ENCODE measurements at places on chromosomes 7 and 10.

DNA sequence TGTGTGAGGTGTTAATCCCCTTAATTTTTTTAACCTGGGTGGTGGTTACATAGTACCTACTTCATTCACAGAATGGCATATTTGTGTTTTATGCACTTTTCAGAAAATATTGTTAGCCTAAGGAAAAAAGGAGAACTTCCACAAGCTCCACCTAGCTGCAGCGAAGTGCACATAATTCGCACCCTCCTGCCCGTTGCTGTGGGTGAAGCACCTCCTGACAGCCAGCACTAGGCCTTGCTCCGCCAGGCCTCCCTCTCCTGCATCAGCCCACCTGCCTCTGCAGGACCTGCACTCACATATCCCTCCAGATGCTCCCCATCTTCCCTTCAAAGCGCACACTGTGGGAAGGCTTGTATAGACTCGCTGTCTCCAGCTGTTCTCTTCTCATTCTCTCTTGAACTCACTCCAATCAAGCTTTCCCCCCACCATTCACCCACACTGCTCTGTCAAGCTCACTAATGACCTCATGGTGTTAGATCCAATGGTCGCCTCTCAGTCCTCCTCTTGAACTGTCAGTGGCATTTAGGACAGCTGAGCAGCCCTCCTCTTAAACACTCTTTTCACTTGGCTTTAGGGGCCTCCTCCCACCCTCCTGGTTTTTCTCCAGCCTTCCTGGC lies 20.7 kb upstream of the GRID1 start:
- DNase-seq: no peak

- DNase-seq: no peak
Measured at GRCh38 chr10:22367471-22367870, 22.2 kb downstream of the SPAG6 start.

GRCh38 chr7:6148724-6149360 lies 117.7 kb downstream of the ANKRD61 start:
- no peak for DNase-seq

DNA sequence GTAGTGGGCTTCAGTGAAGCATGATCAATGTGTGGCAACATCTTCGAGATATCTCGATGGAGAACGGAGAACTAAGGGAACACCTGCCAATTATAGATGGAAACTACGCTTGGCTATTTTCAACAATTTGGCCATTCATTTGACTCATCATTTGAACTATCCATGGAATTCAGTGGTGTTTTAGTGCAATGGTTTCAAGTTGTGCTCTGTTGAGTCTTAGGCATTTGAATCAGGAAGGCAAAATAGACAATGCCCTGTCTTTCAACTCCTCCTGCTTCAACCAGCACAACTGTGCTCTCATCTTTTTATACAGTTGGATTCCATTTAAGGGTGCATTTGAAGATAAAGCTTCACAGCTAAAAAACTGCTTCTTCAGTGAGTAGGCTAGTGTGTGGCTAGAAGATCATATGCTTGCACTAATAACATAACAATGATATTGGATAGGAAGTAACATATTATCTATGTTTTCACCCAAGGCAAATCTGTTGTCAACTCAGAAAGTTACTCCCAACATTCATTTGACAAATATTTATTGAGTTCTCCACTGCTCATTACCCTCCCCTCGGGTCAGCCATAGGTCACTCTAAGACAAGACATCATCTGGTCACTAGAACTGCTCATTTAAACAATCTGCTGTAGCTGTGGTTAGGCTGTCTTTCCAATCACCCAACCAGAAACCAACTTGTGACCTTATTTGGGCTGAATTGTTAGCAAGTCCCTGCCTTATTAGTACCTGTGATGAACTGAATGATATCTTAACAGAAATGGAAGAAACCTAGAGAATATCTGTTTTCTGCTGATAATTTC lies 314.1 kb upstream of the SP4 start:
- DNase-seq: no peak

- no peak for DNase-seq
Measured at GRCh38 chr7:134315679-134316538, 821 bp downstream of the SLC35B4 start.

DNA sequence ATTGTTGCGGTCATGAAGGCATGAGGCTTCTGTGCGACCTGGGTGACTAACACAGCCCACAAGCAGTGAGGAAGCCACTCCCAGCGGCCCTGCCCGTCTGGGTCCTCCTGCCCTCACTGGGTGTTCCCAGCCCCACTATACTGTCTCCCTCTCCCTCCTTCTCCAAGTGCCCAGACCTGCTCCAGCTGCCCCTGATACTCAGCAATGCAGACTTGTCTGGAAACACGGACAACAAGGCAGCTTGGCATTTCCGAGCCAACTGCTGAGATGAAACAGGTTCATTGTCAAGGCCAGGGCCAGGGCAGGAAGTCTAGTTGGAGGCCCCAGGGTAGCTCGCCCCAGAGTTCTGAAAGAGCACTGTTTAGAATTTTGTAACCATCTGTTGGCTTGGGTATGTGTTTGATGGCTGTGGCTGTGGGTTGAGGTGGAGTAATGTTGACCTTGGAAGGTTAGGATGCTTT lies 95.7 kb downstream of the RBM20 start:
- peak; percentile 55 for DNase-seq

GRCh38 chr7:39637963-39638485 lies 14.7 kb downstream of the RALA start:
- DNase-seq: no peak

- no peak for DNase-seq
Measured at GRCh38 chr10:5478694-5479305, 20.6 kb downstream of the CALML5 start.

- no peak for DNase-seq
Measured at GRCh38 chr7:150954986-150955518, 23.1 kb downstream of the KCNH2 start.

DNA sequence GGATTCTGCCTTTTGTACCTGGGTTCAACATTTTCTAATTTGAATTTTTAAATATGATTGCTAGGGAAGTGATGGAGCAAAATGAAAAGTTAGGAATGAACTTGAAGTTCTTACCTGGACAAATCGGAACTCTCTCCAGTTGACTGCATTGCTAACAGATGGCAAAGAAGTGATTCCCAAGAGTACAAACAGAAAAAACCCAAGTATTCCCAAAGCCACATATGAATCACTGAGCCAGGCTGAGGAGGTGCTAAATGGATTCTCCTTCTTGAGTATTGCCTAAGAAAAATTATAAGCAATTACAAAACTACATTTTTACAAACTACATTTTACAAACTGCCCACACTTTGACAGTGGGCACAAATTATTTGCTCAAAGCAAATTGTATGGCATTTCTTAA lies 25.9 kb downstream of the STEAP4 start:
- no peak for DNase-seq

DNA sequence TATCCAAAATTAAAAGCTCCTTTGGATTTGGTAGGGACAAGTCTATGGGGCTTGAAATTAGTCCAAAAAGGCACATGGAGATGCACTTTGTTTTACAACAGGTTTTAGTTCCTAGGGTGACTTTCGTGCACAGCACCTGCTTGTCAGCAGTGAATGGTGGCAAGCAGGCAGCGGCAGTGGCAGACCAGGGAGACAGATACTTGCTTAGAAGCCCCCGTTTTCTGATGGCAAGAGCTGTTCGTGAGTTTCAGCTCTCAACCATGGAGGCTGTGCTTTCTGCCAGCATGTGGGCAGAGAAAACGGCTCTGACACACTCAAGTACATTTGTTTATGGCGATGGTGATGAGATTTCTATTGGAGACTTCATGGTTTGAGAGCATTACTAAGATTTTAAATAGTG lies 61.7 kb upstream of the SHH start:
- DNase-seq: no peak

GRCh38 chr7:132437730-132438129 lies 138.5 kb downstream of the PLXNA4 start:
- DNase-seq: no peak

DNA sequence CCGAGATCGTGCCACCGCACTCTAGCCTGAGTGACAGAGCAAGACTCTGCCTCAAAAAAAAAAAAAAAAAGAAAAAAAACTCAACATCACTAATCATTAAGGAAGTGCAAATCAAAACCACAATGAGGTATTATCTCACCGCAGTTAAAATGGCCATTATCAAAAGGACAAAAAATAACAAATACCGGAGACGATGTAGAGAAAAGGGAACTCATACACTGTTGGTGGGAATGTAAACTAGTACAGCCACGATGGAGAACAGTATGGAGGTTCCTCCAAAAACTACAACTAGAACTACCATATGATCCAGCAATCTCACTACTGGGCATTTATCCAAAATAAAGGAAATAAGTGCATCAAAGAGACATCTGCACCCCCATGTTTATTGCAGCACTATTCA lies 24.3 kb downstream of the GRK5 start:
- no peak for DNase-seq

DNA sequence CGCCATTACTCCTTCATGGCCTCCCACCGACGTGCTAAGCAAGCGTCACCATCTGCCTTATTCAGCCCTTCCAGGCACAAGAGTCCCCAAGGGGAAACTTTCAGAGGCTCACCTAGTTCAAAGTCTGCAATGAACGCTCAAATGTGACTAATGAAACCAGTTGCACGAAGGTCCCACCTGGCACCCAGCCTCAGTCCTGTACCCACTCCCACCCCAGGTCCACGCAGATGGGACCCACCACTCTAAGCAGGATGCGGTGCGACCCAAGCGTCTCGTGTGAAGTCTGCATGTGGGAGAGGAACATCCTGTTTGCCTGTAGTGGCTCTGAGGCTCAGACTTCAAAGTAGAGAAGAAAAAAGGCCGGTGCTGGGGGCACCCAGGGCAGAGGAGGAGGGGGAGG lies 40.3 kb downstream of the RGS10 start:
- peak; percentile 84 for DNase-seq

DNA sequence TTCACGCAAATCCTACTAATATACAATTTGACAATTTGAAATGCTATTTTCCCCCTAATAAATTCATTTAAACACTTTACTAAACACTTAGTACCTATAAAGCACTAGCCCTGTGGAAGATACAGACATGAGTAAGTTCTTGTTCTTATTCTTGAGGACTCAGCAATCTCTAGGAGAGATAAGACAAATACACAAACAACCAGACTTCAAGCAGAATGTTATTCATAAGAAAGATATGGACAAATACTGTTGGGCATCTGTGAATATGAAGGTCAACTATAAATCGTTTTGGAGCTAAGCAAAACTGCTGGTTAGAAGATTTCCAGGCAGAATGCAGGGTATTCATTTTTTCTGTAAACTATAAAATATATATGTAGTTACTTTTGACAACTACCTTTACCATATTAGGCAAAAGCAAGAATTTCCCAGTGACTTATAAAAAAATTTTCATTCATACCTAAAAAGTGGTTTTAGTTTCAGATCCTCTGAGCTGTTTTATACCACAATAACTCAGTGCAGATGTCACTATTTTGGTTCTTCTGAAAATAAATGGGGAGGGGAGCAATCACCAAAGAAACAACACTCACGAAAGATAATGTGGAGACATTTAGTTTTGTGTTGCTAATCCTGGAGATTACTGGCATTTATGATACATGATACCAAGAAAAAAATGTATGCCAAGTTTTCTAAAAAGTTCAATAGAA lies 3.8 kb downstream of the VPS41 start:
- no peak for DNase-seq

- DNase-seq: peak; percentile 69
Measured at GRCh38 chr10:33008499-33009243, 50.6 kb upstream of the ITGB1 start.

DNA sequence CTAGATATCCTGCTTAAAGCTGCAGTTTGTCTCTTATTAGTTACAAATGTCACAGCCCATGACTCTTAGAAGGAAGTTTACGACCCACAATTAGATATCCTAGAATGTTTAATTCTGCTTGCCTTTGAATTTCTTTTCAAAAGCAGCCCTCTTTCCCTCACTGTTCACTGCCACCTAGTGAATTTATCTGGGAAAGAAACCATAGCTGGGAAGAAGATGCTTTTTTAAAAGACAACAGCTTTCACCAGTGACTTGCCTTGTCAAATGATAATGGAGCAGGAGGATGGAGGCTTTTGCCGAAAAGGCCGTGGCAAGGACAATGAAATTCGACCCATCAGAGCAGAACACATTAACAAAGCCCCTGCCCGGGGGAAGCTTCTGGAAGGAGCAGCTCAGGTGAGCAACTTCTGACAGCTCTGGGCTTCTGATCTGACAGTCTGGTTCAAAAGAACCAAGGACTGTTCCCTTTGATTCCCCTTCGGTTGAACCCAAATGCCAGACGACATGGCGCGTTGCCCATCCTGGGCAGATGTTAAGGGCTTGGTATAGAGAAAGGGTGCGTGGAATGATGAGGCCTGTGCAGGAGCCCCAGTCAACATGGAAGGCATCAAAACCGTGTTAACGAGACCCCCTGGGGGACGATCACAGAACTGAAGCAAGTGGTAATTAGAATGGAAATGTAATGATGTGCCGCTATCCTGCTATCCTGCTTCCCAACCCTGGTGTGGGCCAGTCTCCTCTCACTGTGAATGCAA lies 236.8 kb downstream of the FRMD4A start:
- DNase-seq: no peak

GRCh38 chr7:48471196-48471595 lies 299.9 kb downstream of the ABCA13 start:
- no peak for DNase-seq

DNA sequence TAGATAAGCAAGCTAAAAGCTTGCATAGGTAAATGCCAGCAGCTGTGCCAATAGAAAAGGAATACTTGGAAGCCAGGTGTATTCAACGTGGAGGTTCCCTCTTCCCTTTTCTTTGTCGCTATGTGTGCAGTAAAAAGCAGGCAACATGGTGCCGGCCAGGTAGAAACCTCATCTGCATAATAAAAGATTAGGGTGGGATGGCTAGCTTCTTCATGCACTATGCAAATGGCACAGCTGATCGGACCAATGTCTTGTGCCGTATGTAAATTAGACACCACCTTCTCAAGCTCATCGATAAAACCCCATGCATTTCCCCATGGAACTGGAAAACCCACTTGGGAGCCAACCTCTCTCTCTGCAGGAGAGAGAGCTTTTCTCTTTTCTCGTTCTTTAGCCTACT lies 150.9 kb upstream of the FOXK1 start:
- no peak for DNase-seq

GRCh38 chr7:50347693-50348092 lies 43.2 kb downstream of the IKZF1 start:
- DNase-seq: peak; percentile 53

GRCh38 chr7:31488562-31489203 lies 25.2 kb upstream of the ITPRID1 start:
- peak; percentile 58 for DNase-seq

DNA sequence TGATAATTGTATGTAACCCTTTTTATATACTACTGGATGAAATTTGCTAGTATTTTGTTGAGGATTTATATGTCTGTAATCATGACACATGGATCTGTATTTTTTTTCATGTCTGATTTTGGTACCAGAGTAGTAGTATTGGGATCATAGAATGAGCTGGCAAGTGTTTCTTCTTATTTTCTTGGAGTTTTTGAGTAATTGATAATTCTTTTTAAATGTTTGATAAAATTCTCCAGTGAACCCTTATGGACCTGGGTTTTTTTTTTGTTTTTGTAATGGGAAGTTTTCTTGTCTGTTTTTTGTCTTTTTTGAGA lies 28.4 kb downstream of the ZNF33A start:
- no peak for DNase-seq

- DNase-seq: no peak
Measured at GRCh38 chr7:18200855-18201254, 173.2 kb upstream of the PRPS1L1 start.

- DNase-seq: no peak
Measured at GRCh38 chr7:99369767-99370391, 4.7 kb upstream of the ARPC1B start.

Data from activated T-cell treated with anti-CD3 and anti-CD28 coated beads, Interleukin-2, amount 50 U/mL, for 48 hours (primary cell).